Activated T-helper 1 cell treated with Interleukin-2 at 50 U/mL for 16 hours (primary cell): ENCODE measurements at places on chromosomes 4 and X.

DNA sequence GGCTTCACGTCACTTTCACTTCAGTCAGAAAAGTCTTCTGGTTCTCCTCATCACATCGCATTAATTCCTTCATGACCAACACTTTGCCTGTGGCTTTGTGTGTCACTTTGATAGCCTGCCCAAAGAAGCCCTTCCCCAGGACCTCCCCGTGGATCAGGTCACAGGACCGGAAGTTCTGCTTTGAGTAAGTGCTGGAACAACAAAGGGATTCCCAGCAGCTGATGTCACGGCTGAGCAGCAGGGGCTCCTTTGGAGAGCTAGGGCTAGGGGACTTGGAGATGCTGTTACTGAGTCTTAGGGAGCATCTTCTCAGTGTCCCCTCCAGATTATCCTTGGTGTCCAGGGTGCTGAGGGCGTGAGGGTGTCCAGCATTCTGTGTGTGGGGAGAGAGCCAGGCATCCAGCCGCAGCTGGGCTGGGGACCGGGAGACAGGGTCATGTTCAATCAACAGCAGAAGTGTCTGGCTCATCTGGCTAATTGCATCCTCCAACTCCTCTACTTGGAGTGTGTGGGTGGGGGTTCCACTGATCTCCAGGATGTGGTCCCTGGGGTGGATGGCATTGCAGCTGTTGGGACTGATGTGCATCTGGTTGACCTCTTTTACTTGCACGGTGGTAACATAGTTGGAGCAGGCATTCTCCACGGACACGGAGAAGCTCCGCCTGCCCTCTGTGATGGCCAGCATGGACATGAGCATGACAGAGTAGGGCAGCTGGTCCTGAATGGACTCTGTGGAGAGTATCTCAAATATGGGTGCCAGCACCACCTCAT, 39.2 kb upstream of the ARHGAP6 start:
- DNase-seq = no peak

GRCh38 chr4:42167709-42168108, 15.3 kb upstream of the BEND4 start:
- no peak for DNase-seq

DNA sequence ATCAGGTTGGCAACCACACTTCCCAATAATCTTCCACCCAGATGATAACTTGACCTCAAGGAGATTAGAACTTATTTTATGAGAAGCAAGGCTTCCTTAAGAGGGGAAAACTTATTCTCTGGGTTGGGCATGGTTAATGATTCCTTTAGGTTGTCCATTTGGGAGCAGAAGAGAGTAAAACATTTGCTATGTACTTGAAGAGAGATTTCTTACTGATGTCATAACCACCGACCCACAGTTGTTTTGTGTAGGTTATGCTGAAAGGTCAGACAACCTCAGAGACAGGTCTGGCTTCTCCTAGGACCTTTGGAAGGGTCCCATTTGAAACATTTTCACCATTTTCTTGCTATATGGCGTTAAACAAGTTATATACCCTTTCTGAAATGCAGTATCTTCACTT, 56.1 kb downstream of the FAM114A1 start:
- DNase-seq = no peak

GRCh38 chrX:107675823-107676555, 47.7 kb downstream of the PRPS1 start:
- DNase-seq = no peak

DNA sequence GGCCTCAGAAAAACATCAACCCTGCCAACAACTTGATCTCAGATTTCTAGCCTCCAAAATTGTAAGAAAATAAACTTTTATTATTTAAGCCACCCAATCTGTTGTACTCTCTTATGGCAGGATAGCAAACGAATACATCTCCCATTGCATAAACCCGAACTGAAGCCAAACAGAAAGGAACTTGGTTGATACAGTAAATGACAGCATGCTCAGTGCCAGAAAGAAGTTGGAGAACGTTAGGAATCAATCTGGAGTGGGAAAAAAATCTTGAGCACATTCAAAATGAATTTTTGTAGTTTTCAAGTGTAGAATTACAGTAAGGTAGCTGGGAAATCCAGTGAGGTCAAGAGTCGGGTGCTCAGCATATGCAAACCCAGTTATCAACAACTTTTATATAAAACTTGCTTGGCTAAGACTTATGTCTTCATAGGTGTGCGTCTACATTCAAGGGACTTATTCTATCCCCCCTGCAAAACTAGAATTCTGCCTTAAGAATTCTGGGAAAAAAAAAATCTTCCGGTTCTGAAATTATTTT, 157.5 kb upstream of the ANKRD50 start:
- DNase-seq = no peak

DNA sequence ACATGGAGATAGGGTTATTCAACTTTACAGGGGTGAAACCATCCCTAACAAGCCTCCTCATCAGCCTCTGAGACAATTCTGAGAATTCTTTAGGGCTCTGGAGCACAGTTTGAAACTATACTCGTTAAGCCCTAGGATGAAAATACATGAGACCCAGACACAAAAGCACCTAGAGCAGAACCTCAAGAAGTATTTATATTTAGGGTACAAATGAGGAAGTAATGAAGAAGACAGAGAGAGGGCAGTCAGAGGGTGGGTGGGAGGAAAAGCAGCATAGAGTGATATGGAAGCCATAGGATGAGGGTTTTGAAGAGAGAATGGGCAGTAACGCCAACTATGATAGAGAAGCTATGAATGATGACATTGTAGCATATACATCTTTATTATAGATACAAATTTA, 250.3 kb downstream of the DCLK2 start:
- no peak for DNase-seq

DNA sequence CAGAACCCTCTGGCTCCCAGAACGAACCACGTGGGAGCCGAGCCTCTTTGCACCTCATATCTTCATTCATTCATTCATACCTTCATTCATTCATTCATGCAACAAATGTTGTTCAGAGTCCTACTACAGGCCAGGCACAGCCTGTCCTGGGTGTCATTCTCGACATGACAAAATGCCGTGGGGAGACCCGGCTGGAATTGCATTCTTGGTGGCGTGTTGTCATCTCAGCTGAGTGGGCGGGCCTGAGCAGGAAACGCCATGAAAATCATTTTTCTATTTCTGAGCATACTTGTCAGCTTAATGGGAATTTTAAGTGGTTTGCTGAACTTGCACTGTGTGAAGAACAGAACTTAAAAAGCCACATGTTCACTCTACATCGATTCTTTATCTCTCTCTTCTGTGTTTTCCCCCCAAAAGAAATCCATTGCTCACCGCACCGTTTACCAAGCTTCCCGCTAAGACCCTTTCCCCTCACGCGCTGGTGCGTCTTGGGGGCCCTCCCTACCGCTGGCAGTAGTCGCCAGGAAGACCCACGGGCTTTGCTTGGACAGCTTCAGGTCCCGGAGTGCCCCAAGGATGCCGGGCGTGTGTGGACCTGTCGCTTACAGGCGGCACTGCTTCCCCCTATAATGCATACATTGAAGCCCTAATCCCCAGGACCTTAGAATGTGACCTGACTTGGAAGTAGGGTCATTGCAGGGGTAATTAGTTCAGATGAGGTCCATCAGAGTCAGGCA, 41.6 kb upstream of the HMX1 start:
- DNase-seq = no peak

DNA sequence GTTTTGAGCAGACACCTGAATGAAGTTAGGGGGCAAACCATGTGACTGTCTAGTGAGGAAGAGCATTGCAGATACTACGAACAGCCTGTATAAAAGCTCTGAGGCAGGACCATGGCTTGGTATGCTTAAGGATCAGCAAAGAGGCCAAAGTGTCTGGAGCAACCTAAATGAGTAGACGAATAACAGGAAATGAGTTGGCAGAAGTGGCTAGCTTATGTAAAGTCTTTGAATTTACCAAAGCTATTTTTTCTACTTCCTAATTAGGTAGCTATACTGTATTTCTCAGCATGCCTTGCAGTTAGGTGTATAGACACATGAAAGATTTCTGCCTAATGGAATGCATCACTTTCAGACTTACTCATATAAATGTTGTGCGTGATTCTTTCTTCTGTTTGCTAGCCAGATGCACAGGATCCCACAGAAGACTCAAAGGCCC, 9.3 kb upstream of the GPRIN3 start:
- no peak for DNase-seq

DNA sequence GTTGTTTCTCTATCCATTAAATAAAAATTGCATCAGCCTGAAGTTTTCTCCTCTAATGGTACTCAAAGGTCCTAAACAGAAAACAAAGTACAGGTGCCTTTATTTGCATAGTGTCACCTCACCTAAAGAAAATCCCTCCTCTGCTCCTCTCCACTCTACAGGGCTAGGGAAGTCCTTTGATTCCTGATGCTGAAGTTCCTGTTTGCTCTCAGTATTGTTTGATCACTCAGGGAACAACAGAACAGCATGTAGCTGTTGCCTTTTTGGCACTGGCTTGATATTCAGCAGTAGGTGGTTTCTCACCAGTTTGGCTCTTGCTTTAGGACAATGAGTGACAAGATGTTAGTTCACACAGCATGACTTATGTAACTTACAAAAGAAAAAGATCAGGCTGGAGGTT, 156.2 kb upstream of the SLC7A11 start:
- DNase-seq = no peak

GRCh38 chr4:57314636-57315035, 204.5 kb upstream of the IGFBP7 start:
- DNase-seq = no peak

DNA sequence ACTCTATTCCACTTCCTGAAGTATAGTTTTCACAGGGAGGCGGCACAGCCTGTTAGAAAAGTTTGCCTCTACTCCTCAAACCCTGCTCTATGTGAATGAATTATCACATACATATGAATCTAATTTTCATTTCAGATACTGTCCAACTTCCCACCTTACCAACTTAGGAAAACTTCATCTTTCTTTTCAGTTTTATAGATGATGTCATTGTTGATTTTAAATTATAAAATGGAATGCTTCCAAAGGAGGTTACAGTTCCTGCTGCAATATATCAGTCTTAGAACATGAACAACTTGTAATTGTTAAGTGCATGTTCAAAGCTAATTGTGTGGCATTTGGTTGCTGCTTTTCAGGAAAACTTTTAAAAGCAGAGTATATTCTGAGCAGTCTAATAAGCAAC, 92.4 kb downstream of the NEUROG2 start:
- no peak for DNase-seq

DNA sequence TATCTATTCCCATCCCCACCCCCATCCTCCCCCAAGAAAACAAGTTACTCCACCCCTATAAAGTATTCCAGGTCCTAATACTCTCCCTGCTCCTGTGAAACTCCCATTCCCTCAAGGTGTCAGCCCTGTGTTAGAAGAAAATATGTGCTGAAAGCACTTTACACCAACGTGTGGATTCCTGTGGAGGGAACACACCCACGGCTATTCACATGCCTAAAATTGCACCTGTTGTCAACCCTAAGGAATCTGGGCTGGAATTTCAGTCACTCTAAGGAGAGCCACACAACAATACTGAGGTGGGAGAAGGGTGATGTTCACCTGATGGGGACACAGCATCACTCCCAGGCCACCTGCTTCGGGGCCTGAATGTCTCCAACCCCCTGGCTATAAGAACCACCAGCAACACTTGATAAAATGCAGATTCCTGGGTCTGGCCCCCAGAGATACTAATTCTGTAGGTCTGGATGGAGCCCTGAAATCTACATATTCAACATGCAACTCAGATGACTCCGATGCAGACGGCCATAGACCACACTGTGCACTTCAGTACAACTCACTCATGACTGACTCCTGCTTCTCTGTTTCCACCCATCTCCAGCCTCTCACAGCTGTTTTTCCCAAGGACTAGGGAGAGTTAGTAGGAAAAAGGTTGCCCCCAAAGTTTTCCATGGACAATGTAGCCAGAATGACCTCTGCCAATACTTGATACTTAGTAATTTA, 15.8 kb downstream of the SCD5 start:
- no peak for DNase-seq

GRCh38 chr4:185895351-185895750, 83.4 kb upstream of the SORBS2 start:
- DNase-seq = no peak

DNA sequence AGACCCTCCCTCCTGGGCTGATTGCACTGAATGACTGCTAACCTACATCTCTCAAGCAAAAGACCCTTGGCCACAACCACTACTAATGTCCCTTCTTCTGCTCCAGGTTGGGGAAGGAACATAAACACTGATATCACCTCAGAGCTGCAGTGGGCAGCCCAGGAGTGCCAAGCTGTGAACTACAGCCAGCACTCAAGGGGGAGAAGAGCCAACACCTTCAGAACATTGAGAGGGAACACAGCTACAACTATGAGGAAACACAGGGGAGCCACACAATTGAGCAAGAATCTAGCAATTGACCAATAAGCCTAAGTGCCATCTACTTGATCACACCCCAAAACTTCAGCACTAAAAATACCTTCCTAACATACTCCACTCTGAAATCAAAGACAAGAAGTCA, 222.8 kb downstream of the SPATA18 start:
- DNase-seq = no peak

GRCh38 chr4:15436513-15436912, 8.7 kb downstream of the C1QTNF7 start:
- DNase-seq = no peak
